ENCODE measurements at places on chromosomes 7 and 10.

- no peak for DNase-seq
Observed at GRCh38 chr7:34622771-34623250, 35.2 kb upstream of the NPSR1 start.

GRCh38 chr10:99443500-99443899, 13.1 kb upstream of the GOT1 start:
- no peak for DNase-seq

DNA sequence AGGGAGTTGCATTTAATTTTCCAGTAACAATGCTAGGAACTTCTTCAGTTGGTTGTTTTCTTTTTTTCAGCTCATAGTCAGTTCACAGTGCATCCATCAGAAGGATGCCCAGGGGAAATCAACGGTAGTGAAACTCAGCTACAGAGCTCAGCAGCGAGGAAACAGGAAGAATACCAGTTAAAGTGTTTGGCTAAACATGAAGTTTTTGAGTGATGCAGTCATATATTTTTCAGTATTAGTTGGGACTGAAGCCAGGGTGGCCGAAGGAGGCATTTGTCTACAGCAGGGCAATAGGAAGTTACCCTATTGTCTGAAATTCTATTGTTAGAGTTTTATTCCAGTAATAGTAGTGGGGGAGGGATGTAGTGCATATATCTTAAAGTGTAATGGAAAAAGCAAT, 45.3 kb upstream of the MALRD1 start:
- DNase-seq: no peak

DNA sequence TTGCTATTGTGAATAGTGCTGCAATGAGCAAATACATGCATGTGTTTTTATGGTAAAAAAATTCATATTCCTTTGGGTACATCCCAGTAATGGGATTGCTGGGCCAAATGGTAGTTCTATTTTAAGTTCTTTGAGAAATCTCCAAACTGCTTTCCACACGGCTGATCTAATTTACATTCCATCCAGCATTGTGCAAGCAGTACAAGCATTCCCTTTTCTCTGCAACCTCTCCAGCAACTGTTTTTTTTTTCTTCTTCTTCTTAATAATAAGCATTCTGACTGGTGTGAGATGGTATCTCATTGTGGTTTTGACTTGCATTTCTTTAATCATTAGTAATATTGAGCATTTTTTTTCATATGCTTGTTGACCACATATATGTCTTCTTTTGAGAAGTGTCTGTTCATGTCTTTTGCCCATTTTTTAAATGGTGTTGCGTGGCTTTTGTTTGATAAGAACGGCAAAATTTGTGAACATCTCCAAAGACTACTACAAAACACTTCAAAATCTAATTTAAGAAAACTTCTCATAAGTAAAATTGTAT, 136.1 kb upstream of the MYO3A start:
- no peak for DNase-seq

- no peak for DNase-seq
Observed at GRCh38 chr10:93865794-93866425, 27.9 kb upstream of the SLC35G1 start.

GRCh38 chr7:135160858-135161653, 9.5 kb downstream of the CYREN start:
- DNase-seq: no peak

DNA sequence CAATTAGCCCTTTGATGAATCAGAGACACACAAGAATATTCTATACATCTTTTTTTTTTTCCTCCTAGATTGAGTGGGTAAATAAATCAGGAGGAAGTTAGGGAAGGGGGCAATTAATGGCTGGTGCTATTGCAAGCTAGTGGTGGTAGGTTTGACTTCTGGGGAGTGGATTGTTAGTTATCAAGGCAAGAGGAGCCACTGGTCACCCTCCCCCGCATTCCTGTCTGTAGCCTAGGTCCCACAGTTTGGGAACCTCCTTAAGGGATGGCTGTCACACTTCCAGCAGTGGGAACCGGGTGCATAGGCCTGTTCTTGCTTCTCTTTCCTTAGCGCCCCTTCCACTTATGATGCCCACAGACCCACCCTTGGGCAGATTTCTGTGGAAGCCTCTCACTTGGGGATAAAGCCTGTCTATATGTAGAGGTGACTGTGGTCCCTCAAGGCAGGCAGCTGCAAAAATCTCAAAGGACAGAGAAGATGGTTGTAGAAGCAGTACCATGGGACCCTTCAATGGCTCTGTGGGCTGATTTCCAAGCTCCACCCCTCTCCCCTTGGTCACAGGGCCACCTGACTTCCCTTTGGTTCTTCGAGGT, 2.3 kb upstream of the ADCK2 start:
- DNase-seq: no peak

GRCh38 chr10:7135188-7135587, 275.6 kb downstream of the SFMBT2 start:
- no peak for DNase-seq
